ENCODE measurements at places on chromosomes 16 and 17. TPM values are rescaled to one million over a fixed set of nuclear protein-coding genes. Genes with fewer than 3 reads are reported as not detected.

Gene TBC1D3D
- not detected for total RNA-seq

Gene PRSS33
- not detected for total RNA-seq

GRCh38 chr16:55248494-55248893 lies 75.5 kb upstream of the IRX6 start:
- peak; percentile 34 for DNase-seq

- DNase-seq: no peak
Measured at GRCh38 chr17:81341516-81342268, 46.6 kb upstream of the SLC38A10 start.

GRCh38 chr16:2487903-2488531 lies 13.1 kb downstream of the TBC1D24 start:
- no peak for DNase-seq

- DNase-seq: no peak
Measured at GRCh38 chr17:58043221-58044181, 36.5 kb upstream of the SRSF1 start.

- DNase-seq: no peak
Measured at GRCh38 chr17:68102318-68102758, 66.8 kb downstream of the KPNA2 start.

DNA sequence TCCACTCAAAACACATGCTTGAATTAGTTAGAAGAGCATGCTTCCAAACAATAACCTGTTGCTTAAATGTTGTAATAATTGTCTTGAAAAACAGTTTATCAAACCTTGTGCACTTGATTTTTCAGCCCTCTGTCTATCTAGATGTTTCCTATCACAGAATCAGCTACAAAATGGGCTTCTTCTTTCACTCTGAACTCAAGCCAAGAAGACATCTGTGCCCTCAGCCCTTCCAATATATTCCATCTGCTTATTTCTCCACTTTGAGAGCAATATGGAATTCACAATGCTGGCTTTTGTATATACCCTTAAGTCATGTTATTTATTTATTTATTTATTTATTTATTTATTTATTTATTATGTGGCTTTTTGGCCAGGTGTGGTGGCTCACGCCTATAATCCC lies 234.2 kb downstream of the TOX3 start:
- no peak for DNase-seq

DNA sequence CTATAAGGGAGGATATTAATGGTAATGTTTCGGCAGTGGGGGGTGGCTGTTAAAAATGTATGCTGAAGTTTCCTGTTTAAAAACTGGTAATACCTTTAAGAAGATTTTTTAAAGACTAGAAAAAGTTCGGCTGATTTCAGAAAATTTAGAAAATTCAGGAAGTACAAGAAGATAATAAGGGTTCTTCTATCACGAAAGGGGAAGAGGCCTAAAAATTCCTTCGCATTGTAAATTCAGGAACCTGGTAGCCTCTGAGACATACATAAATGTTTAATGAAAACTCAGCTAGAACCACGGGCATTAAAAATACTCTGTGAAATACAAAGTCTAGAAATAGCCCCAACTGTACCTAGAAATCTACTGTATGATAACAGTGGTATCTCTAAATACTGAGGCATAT lies 181.2 kb downstream of the PARN start:
- no peak for DNase-seq

DNA sequence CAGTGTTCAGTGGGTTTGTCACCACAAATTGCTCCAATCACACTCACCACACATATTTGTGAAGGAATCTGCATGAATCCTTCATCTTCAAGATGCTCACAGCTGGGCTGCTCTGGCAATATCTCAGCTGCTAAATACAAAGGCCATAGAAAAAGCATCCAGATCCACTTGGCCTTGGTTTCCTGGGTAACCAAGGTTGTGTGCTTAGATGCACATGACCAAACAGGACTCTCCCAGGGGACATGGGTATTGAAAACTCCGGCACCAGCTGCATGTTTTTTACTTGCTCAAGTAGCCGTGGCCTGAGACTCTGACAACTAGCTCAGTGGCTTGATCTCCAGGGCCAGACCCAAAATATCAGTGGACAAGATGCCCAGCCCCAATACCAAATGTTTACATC lies 131.3 kb downstream of the CBLN1 start:
- DNase-seq: peak; percentile 74

All from esophagus muscularis mucosa (tissue), 4 donors.